ENCODE measurements at places on chromosomes 7 and 10.

- no peak for DNase-seq
These were observed 184.5 kb upstream of the SP8 start for GRCh38 chr7:20971219-20971618.

DNA sequence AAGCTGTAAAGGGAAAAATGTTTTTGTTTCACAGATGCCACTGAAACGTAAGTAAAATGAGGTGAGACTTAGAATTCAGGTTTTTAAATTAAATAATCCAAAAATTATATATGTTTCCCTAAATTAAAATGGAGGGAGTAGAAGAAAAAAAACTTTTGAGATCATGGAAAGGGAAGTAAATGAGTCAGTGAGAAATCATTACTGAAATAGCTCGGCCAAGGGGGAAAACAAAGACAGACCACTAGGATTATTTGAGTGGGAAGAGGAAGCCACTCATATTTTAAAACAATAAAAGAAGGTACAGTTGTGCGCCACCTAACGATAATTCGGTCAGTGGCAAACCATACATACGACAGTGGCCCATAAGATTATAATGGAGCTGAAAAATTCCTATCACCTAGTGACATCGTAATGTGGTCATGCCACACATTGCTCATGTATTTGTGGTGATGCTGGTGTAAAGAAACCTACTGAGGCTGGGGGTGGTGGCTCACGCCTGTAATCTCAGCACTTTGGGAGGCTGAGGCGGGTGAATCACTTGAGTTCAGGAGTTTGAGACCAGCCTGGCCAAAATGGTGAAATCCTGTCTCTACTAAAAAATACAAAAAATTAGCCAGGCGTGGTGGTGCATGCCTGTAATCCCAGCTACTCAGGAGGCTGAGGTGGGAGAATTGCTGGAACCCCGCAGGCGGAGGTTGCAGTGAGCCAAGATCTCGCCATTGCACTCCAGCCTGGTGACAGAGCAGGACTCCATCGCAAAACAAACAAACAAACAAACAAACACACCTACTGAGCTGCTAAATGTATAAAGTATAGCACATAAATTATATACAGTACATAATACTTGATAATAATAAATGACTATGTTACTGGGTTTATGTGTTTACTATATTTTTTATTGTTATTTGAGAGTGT is 64.7 kb downstream of the MKX start:
- no peak for DNase-seq

DNA sequence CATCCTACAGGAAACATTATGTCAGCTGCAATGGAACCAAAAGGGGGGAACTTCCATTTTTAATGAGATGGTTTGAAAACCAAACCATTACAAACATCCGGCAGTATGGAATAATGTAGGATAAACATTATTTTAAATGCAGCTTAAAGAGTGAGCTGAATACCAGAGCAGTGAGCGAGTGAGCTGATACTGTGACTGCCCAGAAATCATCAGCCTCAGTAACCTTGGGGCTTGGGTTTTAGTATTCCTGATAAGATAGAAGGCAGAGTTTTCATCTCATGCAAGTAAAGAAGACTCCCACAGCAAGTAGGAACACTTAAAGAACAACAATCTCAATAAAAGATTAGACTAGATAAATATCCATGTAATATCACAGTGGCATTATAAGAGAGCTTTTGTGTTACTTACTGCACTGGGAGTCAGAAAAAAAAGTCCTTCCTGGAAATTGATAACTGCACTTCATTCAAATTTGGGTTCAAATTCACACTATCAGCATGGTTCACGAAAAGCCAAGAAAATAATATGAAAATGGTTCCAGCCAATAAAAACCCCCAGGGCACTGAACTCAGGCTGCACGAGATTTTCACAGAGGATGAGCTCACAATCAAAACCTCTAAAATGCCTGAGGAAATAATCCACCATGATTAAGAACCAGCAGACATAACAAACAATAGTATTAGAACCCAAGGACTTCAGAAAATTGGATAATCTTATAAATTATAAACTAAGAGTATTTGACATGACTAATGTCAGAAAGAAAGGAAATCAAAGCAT is 115.7 kb downstream of the MTPAP start:
- no peak for DNase-seq

DNA sequence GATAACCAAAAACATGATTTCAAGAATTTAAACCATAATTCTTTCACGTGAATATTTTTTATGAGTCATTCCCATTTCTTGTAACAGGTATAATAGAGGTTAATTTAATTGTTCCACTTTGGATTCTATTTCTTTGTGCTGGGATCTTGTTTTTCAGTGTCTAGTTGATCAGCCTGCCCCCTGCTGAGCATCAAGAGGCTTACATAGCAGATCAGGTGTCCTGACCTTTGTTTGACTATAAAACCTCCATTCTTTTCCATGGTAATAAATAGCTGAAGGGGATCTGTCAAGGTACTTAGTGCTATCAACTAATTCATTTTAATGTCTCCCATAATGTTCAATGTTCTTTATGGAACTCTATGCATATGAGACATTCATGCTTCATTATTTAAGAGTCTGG is 4.9 kb downstream of the COL17A1 start:
- no peak for DNase-seq

GRCh38 chr10:44982114-44982460 is 3.5 kb upstream of the DEPP1 start:
- DNase-seq, result no peak

DNA sequence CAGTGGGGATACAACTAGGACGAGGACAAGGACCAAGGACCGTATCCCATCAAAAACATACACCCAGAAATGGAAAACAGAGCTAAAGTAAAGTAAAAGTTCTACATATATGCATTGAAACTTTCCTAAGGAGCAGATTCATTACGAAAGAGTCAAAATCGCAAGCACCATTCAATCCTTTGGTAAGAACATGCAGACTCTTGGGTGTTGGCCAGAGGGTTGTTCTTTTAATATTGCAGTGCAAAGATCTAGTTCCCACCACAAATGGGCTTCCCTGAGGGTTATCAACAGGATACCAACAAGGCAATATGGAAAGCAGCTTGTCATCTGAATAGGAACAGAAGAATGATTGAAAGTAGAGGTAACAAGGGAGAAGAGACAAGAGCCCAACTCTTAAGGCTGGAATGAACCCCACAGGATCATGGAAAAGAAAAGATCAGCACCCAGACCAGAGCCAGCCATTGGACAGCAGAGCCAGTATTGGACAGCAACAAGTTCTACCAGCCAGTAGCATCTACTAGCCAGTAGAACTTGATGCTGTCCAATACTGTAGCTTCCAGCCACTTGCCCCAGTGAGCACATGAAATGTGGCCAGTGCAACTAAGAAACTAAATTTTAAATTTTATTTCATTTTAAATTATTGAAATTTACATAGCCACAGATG is 66.0 kb downstream of the OSBPL3 start:
- DNase-seq, result no peak

DNA sequence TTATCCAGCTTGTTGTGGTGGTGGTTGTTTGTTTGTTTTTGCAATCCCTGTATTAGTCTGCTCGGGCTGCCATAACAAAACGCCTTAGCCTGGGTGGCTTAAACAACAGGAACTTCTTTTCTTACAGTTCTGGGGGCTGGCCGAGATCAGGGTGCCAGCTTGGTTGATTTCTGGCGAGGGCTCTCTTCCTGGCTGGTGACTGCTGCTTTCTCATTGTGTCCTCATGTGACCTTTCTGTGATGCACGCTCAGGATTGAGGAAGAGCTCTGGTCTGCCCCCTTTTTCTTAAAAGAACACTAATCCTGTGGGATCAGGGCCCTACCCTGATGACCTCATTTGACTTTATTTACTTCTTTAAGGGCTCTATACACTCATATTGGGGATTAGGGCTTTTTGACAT is 107.1 kb upstream of the NRP1 start:
- no peak for DNase-seq

- DNase-seq, result no peak
These were observed 757.3 kb upstream of the AUTS2 start for GRCh38 chr7:68840991-68841390.

Measured in activated naive CD4-positive, alpha-beta T cell treated with anti-CD3 and anti-CD28 coated beads, Interleukin-2, amount 50 U/mL, for 16 hours (primary cell).